ENCODE measurements at places on chromosomes 4 and X. TPM values are rescaled to one million over a fixed set of nuclear protein-coding genes. Genes with fewer than 3 reads are reported as not detected.

- DNase-seq: no peak
Observed at GRCh38 chr4:88411491-88412096, 32.9 kb downstream of the HERC6 start.

- peak; percentile 9 for DNase-seq
Observed at GRCh38 chr4:55409468-55410171, 13.9 kb downstream of the TMEM165 start.

DNA sequence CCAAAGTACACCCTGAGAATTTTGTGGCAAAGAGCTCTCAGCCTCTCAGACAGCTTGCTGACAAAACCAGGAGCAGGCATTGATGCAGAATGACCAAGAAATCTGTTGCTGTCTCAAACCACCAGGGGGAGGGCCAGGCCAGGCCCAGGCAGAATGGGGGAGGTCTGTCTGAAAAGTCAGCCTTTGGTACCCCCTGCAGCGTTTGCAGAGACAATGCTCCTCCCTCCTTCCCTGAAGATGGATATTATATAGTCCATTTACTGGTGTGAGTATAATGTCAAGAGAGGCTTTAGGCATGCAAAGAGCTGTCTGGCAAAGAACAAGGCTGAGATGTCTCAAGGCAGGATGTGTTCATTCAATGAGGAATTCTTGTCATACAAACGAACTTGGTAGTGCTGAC, 52.9 kb upstream of the TRPC5OS start:
- no peak for DNase-seq

DNA sequence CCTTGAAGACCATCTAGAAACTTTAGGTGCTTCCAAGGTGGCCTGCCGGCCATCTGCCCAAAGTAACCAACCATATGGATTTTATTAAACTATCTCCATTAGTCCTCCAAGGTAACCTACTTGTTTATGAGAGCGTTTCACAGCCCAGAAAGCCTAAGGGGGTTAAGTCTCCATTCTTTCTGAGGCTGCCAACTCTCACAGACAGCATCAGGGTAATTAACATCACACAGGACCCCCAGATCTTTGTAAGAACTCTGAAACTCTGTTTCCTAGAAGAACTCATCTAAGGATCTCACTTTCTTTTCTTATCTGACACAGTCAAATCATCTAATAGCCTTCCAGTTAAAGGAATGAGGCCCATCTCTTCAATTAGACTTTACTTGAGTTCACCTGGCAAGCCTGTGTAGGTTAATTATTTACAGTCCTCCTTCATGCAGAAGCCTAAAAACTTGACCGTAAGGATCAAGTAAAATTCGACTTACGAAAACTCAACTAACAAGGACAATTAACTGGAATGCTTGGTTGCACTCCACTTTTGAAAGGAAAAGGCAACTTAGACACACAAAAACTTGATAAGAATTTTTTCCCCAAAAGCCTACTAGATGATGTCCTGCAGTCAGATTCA, 252.5 kb downstream of the GRIA3 start:
- DNase-seq: no peak

DNA sequence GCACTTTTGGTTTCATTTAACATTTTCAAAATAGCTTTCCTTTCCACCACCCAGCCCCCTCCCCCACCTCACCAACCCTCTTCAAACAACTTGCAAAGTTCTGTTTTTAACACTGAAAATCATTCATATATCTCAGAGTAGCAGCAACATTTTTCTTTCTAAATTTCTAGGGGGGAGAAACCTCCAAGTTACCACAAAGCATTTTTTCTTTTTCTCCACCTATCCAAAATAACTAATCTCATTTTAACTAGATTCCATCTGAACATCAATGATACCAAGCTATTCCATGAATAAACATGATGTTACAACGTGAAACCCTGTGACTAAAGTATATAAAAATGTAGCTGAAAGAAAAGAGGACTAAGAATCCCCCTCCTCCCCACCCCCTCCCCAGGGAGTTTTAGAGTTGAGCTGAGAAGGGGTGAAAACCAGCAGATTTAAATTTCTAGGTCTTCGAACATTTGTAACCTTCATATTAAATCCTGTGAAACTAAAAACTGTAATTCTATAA, 5.2 kb downstream of the LDB2 start:
- DNase-seq: no peak

DNA sequence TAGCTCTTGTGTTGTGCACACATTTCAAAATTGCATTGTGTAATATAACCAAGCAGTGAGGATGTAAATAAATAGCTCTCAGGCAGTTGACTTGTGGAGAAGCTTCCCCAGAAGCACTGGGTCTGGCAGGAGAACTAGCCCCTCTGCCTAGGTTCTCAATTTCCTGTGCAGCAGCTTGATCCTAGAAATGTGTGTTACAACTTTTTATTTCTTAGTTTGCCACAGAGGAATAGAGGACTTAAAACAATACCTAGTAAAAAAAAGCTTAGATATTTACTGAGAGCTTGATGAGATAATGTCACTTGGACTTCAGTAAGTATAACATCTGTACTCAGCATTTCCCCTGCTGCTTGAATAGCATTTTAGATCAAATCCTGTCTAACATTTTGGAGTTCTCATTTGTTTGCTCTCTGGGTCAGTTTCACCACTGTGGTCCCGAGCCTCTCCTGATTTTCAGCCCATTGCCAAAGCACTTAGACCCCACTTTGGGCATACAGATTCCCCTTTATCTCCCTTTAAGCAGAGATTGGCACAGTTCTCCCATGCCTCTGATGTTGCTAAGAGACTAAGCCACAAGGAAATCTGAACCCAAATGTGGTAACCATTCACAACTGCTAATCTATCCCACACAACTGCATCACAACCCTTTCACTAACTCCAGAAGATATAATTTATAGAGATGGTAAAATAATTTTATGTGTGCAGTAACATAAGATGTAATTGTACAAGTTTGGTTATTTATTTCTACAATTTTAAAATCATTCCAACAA, 98.2 kb upstream of the NRK start:
- no peak for DNase-seq

DNA sequence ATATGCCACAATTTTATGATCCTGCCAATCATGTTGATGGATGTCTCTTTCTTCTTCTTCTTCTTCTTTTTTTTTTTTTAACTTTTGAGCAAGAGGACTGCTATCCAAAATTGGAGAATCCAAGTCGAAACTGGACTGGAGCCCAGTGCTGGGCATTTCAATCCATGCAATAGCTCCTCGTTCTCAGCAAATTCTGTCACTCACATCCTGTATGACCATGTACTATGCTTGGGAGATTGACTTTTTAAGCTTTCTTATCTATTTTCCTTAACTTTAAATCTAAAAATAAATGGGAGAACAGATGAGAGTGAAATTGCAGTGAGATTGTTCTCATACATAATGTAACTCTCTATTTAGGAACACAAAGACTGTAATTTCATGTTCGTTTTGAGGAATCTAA, 123.0 kb upstream of the PUDP start:
- DNase-seq: no peak

Gene JAKMIP1
- total RNA-seq: 0.28 TPM

Gene STEEP1
- 51.9 TPM for total RNA-seq

GRCh38 chr4:187541666-187542065, 453.9 kb upstream of the ZFP42 start:
- DNase-seq: no peak

DNA sequence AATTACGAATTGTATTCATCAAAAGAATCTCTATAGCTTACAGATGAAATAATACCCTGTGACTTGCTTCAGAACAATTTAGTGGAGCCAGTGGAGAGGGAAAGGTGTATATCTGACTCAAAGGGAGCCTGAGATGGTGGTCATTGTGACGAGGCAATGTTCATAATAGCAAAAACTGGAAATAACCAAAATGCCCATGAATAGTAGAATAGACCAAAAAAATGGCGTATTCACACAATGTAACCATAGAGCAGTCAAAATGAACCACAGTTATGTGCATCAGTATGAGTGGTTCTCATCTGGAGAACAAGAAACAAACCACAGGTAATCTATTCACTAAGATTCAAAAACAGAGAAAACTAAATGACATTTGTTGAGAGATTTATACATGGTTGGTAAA, 125.3 kb upstream of the CLNK start:
- no peak for DNase-seq

Gene CYTL1
- total RNA-seq: 126 TPM

GRCh38 chrX:47807548-47807947, 29.2 kb upstream of the ZNF81 start:
- no peak for DNase-seq

GRCh38 chrX:101164766-101165590, 54.6 kb upstream of the DRP2 start:
- no peak for DNase-seq

GRCh38 chrX:34734383-34734782, 77.3 kb upstream of the TMEM47 start:
- DNase-seq: no peak

GRCh38 chr4:141130947-141131605, 2.2 kb downstream of the RNF150 start:
- no peak for DNase-seq

GRCh38 chr4:106140601-106141000, 175.4 kb downstream of the TBCK start:
- DNase-seq: no peak

Gene FAM47A
- total RNA-seq: not detected

Gene RAB41
- total RNA-seq: not detected

DNA sequence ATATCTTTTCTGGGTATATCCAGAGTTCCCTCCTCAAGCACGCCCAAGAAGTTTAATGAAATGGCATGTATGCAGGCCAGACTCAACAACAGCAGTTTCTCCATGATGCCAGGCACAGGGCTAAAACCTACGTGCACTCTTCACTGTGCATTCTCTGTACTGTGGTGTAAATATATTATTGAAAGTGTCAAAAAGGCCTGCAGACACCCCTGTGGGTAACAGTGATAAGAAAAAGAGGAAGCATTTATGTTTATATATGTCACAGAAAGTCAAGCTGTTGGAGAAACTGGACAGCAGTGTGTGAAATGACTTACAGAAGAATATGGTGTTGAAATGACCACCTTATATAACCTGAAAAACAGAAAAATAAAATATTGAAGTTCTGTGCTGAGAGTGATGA, 29.6 kb upstream of the DCAF8L1 start:
- DNase-seq: no peak

Gene TEX13B
- not detected for total RNA-seq

Gene CNKSR2
- 5.3 TPM for total RNA-seq

- DNase-seq: no peak
Observed at GRCh38 chr4:122845760-122846159, 19.1 kb downstream of the FGF2 start.

Gene SYN1
- total RNA-seq: 0.85 TPM
